ENCODE measurements at places on chromosomes 5 and 9. TPM values are rescaled to one million over a fixed set of nuclear protein-coding genes. Genes with fewer than 3 reads are reported as not detected.

CTXN3 gene
- not detected for polyA plus RNA-seq

SLC25A48 gene
- 0.23 TPM for polyA plus RNA-seq

- H3K27me3 ChIP-seq: no peaks in the 10 kb centered on the region
- DNase-seq: no peak
- no peaks in the 10 kb centered on the region for H3K36me3 ChIP-seq
These were observed 1273.0 kb downstream of the EFNA5 start for GRCh38 chr5:106397700-106398099.

UNC13B gene
- 8.1 TPM for polyA plus RNA-seq

LAMC3 gene
- polyA plus RNA-seq: 0.07 TPM
